Activated T-cell treated with anti-CD3 and anti-CD28 coated beads, Interleukin-2, amount 50 U/mL, for 72 hours (primary cell): ENCODE measurements at places on chromosomes 5 and 9. TPM values are rescaled to one million over a fixed set of nuclear protein-coding genes. Genes with fewer than 3 reads are reported as not detected.

Gene FAXDC2
- total RNA-seq, result 0.43 TPM

Gene C9orf50
- not detected for total RNA-seq

Gene PAEP
- not detected for total RNA-seq

Gene PCDHGA4
- total RNA-seq, result 0.26 TPM

Gene CCL19
- not detected for total RNA-seq

Gene LHX3
- total RNA-seq, result not detected
